Activated CD4-positive, alpha-beta T cell treated with anti-CD3 and anti-CD28 coated beads, Interleukin-2, amount 10 ng/mL, durations not matched to agents 24 days and 14 days (primary cell): ENCODE measurements at places on chromosomes 7 and 10.
A peak's percentile ranks its signal among the peaks of the same experiment; 100 is the strongest.

DNA sequence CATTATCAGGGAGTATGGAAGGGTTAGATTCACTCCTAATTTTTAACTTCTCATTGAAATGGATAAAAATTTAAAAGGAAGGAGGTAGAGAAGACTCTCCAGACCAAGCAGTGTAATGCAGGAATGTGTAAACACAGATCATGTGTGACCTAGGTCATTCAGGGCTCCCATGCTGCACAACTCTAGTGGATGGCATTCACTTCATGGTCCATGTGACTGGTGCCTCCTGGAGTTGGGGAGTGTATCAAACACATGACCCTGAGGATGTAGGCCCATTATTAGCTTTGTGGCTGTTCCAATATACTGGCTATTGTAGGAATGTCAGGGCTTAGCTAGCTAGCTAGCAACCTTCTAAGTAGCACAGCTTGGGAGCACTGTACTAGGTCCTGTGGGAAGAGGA, 109.9 kb downstream of the SLC25A13 start:
- no peak for DNase-seq

DNA sequence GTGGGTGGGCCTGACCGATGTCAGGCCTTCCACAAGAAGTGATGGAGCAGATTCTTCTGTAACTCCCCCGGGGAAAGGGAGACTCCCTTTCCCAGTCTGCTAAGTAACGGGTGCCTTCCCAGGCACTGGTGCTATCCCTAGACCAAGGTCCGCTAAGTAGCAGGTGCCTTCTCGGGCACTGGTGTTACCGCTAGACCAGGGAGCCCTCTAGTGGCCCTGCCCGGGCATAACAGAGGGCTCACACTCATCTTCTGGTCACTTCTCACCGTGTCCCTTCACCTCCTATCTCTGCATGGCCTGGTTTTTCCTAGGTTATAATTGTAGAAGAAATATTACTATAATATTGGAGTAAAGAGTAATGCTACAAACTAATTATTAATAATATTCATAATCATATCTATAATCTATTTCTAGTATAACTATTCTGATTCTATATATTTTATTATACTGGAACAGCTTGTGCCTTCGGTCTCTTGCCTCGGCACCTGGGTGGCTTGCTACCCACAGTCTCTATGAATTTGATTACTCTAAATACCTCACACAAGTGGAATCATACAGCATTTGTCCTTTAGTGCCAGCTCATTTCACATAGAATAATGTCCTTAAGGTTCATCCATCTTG, 1378.7 kb downstream of the XPNPEP1 start:
- DNase-seq = peak; percentile 78

DNA sequence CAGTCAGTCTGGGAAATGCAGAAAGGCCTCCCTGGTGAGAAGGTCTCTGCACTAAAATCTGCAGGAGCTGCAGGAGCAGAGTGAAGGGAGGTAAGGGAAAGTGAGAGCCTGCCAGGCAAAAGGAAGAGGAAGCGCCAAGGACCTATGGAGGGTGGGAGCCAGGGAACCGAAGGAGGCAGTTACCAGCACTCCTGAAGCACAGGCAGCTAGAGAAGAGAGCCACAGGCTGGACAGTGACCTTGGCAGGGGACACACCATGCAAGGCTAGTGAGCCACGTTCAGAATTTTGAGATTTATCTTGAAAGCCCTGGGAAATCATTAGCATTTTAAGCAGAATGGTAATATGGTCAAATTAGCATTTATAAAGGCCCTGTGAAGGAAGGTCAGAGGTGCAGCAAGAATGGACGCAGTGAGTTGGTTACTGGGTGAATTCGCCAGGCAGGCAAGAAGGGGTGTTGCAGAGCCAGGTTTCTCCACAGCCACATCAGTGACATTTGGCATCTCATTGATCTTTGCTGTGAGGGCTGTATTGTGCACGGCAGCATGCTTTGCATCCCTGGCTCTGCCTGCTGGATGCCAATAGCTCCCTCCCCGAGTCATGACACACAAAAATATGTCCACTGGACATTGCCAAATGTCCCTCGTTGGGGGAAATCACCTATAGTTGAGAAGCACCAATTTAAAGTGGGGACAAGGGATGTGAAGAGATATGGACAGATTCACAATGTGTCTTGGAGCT, 54.7 kb upstream of the LANCL2 start:
- DNase-seq = no peak

GRCh38 chr7:119522263-119522662, 750.7 kb upstream of the KCND2 start:
- DNase-seq = no peak

DNA sequence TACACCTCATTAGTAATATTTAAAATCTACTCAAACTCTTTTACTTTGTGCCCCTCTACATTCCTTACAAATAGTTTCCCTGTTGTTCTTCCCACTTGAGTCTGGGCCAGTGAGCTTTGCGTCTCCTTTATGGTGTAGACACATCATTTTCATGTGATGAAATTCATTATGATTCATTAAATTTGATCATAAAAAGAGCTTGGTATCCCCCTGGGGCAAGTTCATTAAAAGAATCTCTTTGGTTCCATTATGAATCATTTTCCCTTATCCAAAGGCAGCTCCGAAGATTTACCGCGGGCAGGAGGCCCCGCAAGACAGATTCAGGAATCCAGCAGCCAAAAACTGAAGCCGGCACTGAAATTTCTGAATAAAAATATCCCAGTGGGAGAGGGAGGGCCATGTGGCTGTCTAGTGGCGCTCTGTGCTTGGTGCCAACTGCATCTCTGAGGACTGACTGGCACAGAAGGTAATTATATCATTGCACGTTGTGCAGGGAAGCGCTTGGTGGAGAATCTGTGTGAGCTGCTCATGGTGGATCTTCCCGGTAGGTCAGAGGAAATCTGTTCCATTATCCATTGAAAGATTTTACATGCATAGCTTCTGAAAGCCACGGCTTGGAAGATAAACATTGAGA, 151.4 kb upstream of the PITRM1 start:
- no peak for DNase-seq

DNA sequence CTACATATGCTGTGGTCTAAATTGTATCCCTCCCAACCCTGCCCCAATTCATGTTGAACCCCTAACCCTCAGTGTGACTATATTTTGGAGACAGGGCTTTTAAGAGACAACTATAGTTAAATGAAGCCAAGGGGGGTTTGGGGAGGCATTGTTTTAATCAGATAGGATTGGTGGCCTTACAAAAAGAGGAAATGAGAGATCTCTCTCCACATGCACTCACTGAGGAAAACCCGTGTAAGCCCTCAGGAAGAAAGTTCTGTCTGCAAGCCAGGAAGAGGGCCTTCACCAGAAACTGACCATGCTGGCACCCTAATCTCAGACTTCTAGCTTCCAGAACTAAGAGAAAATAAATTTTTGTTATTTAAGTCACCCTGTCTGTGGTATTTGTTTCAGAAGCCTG, 276.7 kb downstream of the KIF20B start:
- peak; percentile 34 for DNase-seq

- no peak for DNase-seq
These were observed 316.5 kb upstream of the ZMIZ1 start for GRCh38 chr10:78752221-78752620.

DNA sequence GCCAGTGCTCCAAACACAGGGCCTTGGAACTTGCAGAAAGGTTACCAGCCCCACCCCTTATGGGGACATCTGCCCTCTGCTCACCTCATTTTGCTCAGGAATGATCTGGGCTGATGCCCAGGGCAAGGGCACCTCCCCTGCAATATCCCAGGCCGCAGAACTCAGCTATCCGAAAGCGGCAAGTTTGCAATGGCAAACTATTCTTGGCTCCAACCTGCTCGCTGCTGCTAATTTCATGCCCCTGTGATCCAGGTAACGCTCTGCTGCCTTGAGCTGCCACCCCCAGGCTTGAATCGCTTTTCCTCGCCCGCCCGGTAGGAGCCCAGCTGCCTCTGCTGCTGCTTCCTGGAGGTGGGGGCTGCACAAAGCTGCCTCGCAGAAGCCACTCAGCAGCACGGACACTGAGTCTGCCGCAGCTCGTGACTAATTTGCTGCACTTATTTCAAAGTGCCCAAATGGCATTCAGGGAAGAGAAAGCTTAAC, 18.2 kb downstream of the SLC29A3 start:
- no peak for DNase-seq

DNA sequence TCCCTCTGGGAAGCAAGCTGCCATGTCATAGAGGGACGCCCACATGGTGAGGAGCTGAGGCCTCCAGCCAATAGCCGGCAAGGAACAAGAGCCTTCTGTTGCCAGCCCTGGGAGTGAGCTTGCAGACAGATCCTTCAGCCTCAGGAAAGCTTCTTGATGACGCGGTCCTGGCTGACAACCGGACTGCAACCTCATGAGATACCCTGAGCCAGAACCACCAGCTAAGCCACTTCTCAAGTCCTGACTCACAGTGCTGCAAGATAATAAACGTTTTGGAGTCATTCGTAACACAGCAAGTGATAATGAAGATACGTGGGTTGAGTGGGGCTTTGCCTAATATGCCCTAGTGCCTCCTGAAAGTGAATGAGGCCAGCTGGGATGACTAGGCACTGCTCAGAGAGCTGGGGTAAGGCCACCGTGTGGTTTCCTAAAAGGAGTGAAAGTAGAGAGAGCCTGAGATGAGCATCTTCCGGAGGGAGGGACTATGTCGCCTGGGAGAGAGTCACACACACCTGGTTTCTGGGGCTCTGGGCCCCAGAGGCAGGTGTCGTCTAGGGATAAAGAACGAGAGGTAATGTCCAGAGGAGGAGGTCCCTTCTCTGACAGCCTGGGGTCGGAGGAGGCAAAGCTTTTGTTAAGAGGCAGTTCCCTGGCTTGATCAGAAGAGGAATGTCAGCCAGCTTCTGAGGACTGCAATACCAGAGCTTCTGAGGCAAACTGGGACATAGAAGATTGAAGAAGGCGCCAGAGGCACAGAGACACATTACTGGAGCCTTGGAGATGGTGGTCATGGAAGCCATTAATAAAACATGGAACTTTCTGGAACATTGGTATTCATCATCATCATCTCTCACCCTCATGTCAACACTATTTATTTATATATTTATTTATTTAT, 53.6 kb downstream of the PYROXD2 start:
- peak; percentile 56 for DNase-seq

- DNase-seq = no peak
These were observed 35.0 kb downstream of the EVX1 start for GRCh38 chr7:27277628-27278027.

DNA sequence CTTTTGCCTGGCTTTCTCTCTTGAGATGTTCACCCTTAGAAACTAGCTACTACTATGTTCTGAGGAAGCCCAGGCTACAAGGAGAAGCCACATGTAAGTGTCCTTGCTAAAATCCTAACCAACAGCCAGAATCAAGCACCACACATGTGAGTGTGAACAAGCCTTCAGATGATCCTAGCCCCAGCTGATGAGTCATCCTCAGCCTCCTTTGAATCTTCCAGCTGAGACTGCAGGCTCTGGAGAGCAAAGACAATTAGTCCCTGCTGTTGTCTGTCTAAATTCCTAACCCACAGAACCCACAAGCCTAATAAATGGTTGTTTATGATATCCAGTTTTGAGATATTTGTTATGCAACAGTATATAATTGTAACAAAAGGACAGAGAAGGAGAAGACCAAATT, 92.8 kb upstream of the TAC1 start:
- no peak for DNase-seq

GRCh38 chr7:74141705-74142104, 32.5 kb upstream of the EIF4H start:
- DNase-seq = no peak

- DNase-seq = no peak
These were observed 539.3 kb upstream of the TEX47 start for GRCh38 chr7:89334797-89335196.

DNA sequence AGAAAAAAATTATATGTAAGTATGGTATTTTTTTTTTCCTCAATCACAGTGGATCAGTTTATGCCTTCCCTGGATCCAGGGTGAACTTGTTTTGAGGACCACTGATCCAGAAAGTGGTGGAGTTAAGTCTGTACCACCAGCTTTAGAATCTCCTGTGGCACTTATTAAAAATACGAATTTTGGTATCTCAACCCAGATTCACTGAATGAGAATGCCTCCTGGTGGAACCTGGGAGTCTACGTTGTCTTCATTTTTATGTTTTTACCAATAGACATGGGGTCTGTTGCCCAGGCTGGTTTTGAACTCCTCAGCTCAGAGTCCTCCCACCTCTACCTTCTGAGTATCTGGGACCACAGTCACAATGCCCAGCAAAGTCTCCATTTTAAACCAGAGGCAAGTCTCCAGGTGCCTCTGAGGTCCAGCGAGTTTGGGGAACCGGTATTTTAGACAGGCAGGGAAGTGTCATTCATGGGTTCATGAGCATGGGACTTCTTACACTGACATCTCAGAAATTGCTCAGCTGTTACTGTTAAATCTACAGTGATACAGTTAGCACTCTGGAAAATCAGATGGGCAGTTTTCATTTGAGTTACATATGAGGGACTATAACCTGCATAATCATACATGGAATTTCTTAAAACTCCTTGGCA, 200.9 kb downstream of the AUTS2 start:
- no peak for DNase-seq

GRCh38 chr10:13724484-13724883, 137.7 kb downstream of the PRPF18 start:
- DNase-seq = no peak

- DNase-seq = no peak
These were observed 20.6 kb upstream of the SLC13A1 start for GRCh38 chr7:123220396-123220795.

DNA sequence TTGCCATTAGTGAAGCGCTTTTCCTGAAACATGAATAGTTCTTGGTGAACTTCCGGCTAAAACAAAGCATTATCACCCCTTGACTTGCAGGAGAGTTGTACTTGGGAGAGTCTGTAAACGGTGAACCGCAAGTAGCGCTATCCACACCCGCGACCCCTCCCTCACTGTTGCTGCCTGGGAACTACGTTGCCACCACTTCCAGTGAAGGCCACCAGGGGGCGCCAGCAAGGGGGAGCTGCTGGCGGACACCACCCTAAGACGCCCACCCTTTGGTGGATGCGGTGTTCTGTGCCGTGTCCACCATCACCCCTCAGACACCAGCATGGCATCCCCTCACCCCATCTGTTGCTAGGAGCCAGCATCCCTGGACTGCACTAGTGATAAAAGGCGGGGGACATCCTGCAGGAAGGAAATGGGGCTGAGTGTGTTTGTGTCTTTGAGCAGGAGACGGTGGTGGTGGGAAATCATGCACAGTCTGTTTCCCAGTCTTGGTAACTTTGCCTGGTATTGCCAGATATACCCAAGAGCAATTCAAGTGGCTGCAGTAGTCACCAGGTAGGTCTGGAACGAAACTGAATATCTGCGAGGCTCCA, 298.2 kb downstream of the FRMD4A start:
- peak; percentile 80 for DNase-seq

DNA sequence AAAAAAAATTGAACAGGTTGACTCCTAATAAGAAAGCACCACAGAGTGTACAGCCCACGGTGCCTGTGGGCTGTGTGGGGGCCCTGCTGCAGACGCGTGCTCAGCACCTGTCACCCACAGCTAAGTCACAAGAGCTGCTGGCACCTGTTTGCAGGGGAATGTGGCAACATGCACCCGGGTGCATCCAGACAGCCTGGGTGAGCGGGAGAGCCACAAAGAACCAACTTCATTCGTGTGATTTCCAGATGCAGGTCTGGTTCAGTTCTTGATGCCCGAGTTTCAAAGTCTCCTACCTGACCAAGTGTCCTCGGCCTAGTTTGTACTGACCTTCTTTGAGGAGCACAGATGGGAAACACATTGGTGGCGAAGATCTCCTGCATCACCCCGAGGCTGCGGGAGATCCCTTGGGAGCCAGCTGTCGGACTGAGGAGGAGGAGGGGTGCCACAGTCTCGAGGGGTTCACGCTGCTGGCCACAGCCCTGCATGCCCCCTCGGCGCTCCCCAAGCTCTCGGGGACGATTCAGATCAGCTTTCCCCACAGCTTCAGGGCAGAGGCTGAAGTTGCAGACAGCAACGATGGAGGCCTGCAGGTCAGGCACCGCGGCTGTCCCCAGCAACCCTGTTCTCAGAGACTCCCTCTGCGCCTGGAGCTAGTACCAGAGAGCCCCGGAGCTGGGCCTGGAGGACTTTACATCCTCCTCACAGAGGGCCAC, 35.3 kb downstream of the AMZ1 start:
- no peak for DNase-seq
